Right lung (tissue), 10 donors: ENCODE measurements at places on chromosomes 2 and 18. TPM values are rescaled to one million over a fixed set of nuclear protein-coding genes. Genes with fewer than 3 reads are reported as not detected.

CNNM3 gene
- 26.7 TPM for polyA plus RNA-seq

C1GALT1C1L gene
- polyA plus RNA-seq: 1.6 TPM

LYG1 gene
- 2.5 TPM for polyA plus RNA-seq

CDC42EP3 gene
- 22.3 TPM for polyA plus RNA-seq

OSR1 gene
- 47.9 TPM for polyA plus RNA-seq

CMPK2 gene
- 3.3 TPM for polyA plus RNA-seq

DUSP28 gene
- polyA plus RNA-seq: 6.1 TPM

FBLN7 gene
- polyA plus RNA-seq: 10.5 TPM

ATOH8 gene
- 30.7 TPM for polyA plus RNA-seq

AQP12A gene
- not detected for polyA plus RNA-seq
